ENCODE measurements at places on chromosomes 3 and 15. TPM values are rescaled to one million over a fixed set of nuclear protein-coding genes. Genes with fewer than 3 reads are reported as not detected.

- H3K27ac ChIP-seq = no peak overlapping the region
- no peaks in the 10 kb centered on the region for H3K36me3 ChIP-seq
- no peaks in the 10 kb centered on the region for H3K27me3 ChIP-seq
- no peak overlapping the region for H3K4me3 ChIP-seq
- no peaks in the 10 kb centered on the region for H3K4me1 ChIP-seq
Measured at GRCh38 chr3:4794798-4795197, 184.4 kb upstream of the BHLHE40 start.

The DUOXA2 gene
- total RNA-seq = not detected

DNA sequence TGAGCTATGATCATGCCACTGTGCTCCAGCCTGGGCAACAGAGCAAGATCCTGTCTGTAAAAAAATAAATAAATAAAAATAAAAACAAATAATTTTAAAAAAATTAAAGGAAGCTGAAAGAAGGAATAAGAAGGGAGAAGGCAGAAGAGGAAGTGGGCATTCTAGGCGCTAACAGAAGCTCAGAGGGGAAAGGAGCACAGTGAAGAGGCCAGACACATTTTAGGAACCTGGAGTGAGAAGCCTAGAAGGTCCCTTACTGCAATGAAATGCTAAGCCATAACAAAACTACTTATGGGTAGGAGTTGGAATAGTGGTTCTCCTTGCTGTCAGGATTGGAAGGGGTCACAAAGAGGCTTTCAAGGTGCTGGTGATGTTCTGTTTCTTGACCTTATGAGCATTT lies 64.0 kb downstream of the ITGB5 start:
- no peak for DNase-seq
- no peak overlapping the region for H3K27ac ChIP-seq
- no peak overlapping the region for H3K4me3 ChIP-seq
- H3K36me3 ChIP-seq = peaks cover 30% of the 10 kb centered on the region
- peaks cover 43% of the 10 kb centered on the region for H3K4me1 ChIP-seq
- H3K27me3 ChIP-seq = no peaks in the 10 kb centered on the region

GRCh38 chr15:87387766-87388165 lies 868.8 kb downstream of the NTRK3 start:
- no peak overlapping the region for H3K4me3 ChIP-seq
- H3K27ac ChIP-seq = no peak overlapping the region
- no peak for DNase-seq
- H3K4me1 ChIP-seq = no peaks in the 10 kb centered on the region
- H3K36me3 ChIP-seq = no peaks in the 10 kb centered on the region

DNA sequence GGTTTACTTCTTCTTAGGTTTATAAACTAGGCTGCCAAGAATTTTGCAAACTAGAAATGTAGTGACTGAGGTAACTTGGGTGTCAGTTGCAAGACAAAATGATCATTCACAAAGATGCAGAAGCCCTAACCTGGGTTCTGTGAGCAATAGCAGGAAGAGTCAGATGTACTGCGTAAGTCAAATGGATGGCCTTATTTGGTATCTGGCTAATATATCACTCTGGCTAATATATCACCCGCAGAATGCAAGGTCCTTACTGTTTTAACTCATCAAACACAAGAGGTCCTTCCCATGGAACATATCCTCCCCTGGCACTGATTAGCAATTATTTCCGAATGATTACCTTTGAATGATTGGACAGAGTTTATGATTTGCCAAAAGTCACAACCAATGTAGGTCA lies 37.4 kb downstream of the RBMS3 start:
- no peak for DNase-seq
- no peaks in the 10 kb centered on the region for H3K36me3 ChIP-seq
- H3K27ac ChIP-seq = no peak overlapping the region
- no peaks in the 10 kb centered on the region for H3K27me3 ChIP-seq
- H3K4me1 ChIP-seq = no peaks in the 10 kb centered on the region

- no peak overlapping the region for H3K4me3 ChIP-seq
- DNase-seq = no peak
- no peaks in the 10 kb centered on the region for H3K4me1 ChIP-seq
- no peaks in the 10 kb centered on the region for H3K36me3 ChIP-seq
- H3K27ac ChIP-seq = no peak overlapping the region
Measured at GRCh38 chr3:9260305-9260704, 10.9 kb upstream of the SRGAP3 start.

DNA sequence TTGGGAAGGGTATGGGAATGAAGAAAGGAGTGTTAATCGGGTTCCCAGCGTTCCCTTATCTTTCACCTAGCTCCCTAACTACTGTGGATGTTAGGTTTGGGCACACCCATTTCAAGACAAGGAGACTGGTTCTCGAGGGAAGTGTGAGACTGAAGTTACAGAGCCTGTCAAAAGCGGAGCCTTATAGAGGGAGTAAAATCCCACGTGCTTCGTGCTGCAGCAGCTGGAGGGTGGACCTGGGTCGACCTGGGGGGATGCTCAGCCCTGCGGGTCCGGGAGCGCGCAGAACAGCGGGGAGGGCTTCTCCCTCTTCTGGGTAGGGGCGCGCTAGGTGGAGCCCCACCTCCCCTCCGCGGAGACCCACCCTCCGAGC lies 314 bp upstream of the TMED3 start:
- peak overlapping the region; percentile 76 for H3K4me3 ChIP-seq
- peaks cover 33% of the 10 kb centered on the region for H3K4me1 ChIP-seq
- no peak overlapping the region for H3K27ac ChIP-seq
- H3K36me3 ChIP-seq = peaks cover 18% of the 10 kb centered on the region

DNA sequence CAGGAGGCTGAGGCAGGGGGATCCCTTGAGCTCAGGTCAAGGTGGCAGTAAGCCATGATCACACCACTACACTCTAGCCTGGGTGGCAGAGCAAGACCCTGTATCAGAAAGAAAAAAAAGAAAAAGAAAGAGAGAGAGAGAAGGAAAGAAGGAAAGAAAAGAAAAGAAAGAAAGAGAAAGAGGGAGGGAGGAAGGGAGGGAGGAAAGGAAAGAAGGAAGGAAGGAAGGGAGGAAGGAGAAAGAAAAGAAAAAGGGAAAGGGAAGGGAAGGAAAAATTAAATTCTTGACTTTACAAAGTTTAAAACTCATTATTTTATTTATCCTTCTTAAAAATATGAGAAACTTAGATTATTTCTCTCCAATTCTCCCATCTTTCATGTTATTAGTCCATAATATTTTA lies 17.1 kb upstream of the IDH2 start:
- H3K4me1 ChIP-seq = no peaks in the 10 kb centered on the region
- no peaks in the 10 kb centered on the region for H3K27me3 ChIP-seq
- H3K36me3 ChIP-seq = no peaks in the 10 kb centered on the region
- DNase-seq = no peak

The CLDN11 gene
- total RNA-seq = 1.9 TPM

GRCh38 chr3:12566976-12567375 lies 10.1 kb downstream of the MKRN2 start:
- peaks cover 24% of the 10 kb centered on the region for H3K36me3 ChIP-seq
- DNase-seq = no peak
- no peaks in the 10 kb centered on the region for H3K4me1 ChIP-seq
- no peak overlapping the region for H3K27ac ChIP-seq
- no peaks in the 10 kb centered on the region for H3K27me3 ChIP-seq

DNA sequence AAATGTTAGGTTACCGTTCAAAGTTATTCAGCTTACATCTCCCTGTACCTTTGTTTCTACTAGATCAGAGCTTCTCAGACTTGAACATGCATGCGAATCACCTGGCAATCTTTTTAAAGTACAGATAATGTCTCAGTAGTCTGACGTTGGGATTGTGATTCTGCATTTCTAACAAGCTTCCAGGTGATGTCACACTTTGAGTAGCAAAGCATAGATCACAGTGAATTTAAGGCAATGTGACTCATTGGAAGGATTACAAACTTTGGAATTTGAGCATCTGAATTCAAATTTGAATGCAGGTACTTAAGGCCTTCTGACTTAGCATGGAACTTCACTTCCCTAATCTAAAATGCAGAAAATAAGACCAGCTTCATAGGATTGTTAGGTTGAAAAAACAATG lies 10.8 kb upstream of the ZMAT3 start:
- no peak overlapping the region for H3K4me3 ChIP-seq
- H3K36me3 ChIP-seq = no peaks in the 10 kb centered on the region
- no peak for DNase-seq
- no peak overlapping the region for H3K27ac ChIP-seq

The ONECUT1 gene
- total RNA-seq = not detected

The FAM3D gene
- total RNA-seq = not detected

DNA sequence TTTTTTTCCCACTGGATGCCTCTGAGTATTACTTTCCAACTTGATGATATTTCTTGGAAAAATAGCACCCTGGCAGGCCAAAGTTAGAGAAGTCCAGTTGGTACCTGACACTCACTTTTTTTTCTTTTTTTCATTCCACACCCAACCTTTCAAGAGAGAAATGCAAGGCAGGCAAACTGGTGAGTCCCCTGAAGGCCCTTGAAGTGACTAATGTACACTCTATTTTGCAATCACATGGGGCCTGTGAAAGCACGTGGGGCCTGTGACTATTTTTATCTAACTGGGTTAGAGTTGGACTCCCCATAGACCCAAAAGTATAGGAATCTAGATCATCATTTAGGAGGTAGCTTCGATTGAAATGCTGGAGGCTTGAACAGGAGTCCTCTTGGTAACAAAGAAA lies 316.7 kb downstream of the CHL1 start:
- no peaks in the 10 kb centered on the region for H3K27me3 ChIP-seq
- H3K27ac ChIP-seq = no peak overlapping the region
- no peaks in the 10 kb centered on the region for H3K36me3 ChIP-seq
- DNase-seq = no peak

GRCh38 chr3:112794622-112795172 lies 52.0 kb downstream of the CD200R1L start:
- no peak overlapping the region for H3K4me3 ChIP-seq
- H3K36me3 ChIP-seq = 0 out of 2 replicates have a peak, but pooled peaks cover 3% of the 10 kb centered on the region
- no peaks in the 10 kb centered on the region for H3K27me3 ChIP-seq
- DNase-seq = no peak
- H3K4me1 ChIP-seq = peaks cover 20% of the 10 kb centered on the region
